Stimulated activated CD8-positive, alpha-beta memory T cell treated with anti-CD3 and anti-CD28 coated beads, Interleukin-15, amount 100 ng/mL, for 1 hour (primary cell): ENCODE measurements at places on chromosomes 1 and 21.

GRCh38 chr1:166221316-166221715 is 54.5 kb upstream of the FAM78B start:
- no peak for DNase-seq

- no peak for DNase-seq
Measured at GRCh38 chr1:30083800-30084464, 639.5 kb downstream of the MATN1 start.

DNA sequence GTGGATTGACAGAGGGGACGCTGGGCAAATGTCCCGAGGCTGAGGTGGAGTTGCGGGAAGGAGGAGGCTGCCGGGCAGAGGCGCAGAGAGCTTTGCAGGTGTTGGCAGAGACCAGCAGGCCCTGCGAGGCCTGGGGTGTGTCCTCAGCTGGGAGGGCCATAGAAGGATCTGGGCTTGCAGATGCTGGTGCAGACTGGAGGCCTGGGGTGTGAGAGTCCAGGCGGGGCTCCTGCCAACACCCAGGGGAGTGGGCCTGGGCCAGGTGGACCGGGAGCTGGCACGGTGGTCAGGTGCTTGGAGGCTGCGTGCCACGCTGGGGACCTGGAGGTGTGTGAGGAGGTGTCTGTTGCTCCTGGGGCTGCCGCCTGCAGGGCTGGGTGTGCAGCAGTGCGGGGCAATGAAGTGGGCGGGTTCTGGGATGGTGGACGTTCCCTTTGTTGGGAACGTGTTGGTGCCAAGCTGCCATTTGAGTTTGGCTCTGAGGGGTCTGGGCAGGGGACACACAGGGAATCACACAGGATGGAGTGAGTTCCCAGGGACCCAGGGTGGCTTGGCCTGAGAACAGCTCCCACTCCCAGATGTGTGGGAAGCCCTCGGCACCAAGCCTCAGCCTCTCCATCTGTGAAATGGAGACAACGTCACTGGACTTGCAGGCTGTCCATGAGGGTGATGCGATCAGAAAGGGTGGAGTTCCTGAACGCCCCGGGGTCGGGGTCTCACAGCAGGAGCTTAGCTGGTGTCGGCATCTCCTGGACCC is 39.9 kb upstream of the POFUT2 start:
- no peak for DNase-seq

- DNase-seq, result no peak
Measured at GRCh38 chr1:97245026-97245425, 523.4 kb downstream of the PTBP2 start.

- no peak for DNase-seq
Measured at GRCh38 chr1:27513528-27513927, 23.6 kb upstream of the WASF2 start.

DNA sequence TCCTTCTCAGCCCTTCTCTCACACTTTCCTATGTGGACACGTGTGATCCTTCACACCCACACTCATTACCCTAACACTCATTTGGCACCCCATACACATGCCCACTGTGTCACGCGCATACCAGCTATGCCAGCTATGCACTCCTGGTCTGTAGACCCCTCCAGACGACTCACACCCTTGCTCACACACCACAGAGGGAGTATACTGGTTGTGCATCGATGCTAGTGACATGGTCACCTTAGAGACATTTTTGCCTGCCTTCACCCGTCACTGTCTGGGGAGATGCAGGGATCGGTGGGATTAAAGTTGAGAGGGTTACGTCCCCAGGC is 8.3 kb upstream of the PPM1J start:
- no peak for DNase-seq

DNA sequence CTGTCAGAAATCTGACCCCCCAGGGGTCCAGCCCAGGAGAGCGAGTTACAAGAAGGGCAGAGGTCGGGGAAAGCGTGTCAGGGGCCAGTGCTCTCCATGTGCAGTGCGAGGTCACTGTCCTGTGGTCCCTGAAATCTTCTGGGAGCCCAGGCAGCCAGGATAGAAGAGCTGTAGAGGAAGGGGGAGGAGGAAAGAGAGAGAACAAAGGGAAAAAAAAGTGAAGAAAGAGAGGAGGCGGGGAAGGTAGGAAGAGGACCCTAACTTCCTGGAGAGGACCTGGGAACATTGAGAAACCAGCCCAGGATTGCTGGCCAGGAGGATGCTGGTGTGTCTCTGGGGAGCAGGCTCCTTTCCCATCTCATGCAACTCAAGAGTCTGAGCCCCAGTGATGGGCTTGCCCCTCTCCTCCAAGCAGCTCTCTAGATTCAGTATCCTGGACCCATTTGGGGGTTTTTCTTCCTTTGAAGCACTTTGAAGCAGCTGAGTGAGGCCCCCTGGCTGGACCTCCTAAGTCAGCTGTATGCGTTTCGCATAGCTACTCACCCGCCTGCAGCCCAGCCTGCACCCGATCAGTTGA is 6.8 kb upstream of the INAVA start:
- DNase-seq, result no peak
